Ureter (tissue), 1 donor: ENCODE measurements at places on chromosomes 4 and X. TPM values are rescaled to one million over a fixed set of nuclear protein-coding genes. Genes with fewer than 3 reads are reported as not detected.

The PRSS12 gene
- 2.4 TPM for total RNA-seq

The PPEF2 gene
- not detected for total RNA-seq

The CLGN gene
- 1.1 TPM for total RNA-seq

- DNase-seq, result no peak
These were observed 341.0 kb downstream of the SLC7A11 start for GRCh38 chr4:137901114-137901513.

GRCh38 chrX:92270936-92271855, 492.0 kb downstream of the PCDH11X start:
- no peak for DNase-seq

GRCh38 chrX:96883608-96884007, at the start of gene RPA4:
TSS of gene RPA4 (plus strand) at chrX:96883908. CDS start at chrX:96884311, 403 bp downstream.
- DNase-seq, result no peak
